CD8-positive, alpha-beta memory T cell (primary cell): ENCODE measurements at places on chromosomes 16 and 17.
A peak's percentile ranks its signal among the peaks of the same experiment; 100 is the strongest.

DNA sequence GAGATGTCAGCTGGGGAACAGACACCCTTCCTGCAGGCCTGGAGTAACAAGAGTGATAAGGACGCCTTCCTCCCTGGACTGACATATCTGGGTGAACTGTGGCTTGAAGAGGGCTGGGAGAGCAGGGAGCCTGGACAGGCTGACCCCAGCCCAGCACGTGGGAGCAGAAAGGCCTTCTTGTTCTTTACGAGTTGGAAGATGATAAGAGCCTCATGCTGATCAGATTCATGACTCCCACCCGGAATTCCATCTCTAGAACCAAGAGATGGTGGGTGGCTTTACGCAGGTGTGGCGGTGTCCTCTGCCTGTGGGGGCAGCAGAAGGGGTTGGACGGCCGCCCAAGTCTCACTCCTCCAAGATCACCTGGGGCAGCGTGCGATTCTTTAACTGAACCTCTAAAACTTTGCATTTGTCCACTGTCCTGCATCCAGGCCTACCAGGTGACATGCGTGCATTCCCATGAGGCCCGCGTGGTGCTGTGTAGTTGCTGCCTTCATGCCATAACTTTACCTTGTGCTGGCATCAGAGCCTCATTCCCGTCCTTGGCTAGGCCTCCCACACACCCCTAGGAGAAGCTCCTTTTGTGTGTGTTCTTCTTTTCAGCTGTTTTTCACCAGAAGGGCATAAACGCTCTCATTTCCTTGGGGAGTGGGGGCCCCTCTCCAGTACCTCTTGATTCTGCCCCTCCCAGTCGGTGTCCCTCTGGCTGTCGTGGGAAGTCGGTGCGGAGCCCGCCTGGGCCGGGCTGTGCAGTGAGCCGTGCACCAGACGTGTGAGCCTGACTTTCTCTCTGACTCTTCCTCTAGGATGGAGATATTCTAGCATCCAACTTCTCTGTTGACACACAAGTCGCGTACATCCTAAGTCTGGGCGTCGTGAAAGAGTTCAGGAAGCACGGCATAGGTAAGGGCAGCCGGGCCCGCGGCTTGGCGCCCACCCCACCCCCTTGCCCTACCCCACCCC is 13.3 kb downstream of the C16orf90 start:
- DNase-seq = no peak

GRCh38 chr17:3318336-3318735 is 20.2 kb upstream of the OR3A1 start:
- no peak for DNase-seq

DNA sequence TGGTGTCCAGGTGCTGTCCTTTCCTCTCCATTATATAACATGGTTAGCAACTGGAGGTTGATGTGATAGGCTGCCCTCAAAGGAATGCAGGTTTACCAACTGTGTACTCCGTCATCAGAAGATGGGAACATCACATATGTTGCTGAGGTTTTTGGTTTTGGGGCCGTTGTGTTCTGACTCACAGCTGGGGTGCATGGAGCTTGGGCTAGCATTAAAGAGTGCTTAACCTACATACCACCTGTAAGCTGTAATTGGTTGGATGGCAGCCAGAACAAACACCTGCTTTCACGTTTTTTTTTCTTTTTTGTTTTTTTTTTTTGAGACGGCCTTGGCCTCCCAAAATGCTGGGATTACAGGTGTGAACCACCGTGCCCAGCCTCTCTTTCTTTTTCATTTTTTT is 20.9 kb downstream of the TMEM11 start:
- no peak for DNase-seq

- DNase-seq = no peak
Observed at GRCh38 chr17:16486373-16487250, 5.4 kb downstream of the LRRC75A start.

DNA sequence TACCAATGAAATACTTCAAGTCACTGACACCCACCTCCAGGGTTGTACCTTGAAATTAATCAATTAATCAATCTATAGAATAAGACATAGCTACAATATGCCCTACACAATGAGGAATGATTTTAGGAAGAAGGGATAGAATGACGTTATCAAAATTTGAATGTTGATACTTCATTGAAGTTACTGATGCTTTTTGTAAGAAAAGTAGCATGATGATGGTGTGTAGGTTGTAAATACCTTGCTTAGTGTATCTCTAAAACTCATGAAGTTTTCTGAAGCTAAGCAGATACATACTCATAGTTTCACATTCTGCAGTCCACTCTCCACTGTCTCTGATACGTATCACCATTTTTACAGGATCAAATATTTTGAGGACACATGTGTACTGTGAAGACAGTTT is 670.4 kb upstream of the GOT2 start:
- no peak for DNase-seq

- DNase-seq = no peak
Observed at GRCh38 chr17:14321980-14322776, 21.3 kb downstream of the HS3ST3B1 start.

DNA sequence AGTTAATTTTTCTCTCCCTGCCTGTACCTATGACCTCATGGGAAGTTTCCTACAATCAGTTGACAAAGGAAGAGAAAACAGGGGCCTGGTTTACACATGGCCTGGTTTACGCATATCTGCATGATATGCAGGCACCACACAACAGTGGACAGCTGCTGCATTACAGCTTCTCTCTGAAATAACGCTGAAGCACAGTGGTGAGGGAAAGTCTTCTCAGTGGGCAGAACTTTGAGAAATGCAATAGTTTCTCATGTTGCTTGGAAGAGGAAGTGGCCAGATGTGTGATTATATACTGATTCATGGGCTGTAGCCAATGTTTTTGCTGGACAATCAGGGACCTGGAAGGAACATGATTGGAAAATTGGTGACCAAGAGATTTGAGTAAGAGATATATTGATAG is 324.1 kb upstream of the GOT2 start:
- no peak for DNase-seq

DNA sequence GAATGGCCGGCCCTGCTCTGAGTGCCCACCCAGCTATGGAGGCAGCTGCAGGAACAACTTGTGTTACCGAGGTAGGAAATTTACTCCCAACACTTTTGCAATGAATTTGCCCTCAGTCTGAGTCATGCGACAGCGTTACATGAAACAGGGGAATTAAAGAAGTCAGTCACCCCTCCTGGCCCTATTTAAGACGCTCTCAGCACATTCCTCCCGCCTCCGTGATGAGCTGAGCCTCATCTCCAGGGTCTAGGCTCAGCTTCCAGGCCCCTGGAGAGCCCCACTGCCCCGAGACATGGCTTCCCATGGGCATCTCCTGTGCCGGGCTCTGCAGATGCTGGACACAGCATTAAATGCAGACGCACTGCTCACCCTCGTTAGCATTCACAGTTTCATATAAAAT is 35.0 kb downstream of the CRISPLD2 start:
- no peak for DNase-seq

DNA sequence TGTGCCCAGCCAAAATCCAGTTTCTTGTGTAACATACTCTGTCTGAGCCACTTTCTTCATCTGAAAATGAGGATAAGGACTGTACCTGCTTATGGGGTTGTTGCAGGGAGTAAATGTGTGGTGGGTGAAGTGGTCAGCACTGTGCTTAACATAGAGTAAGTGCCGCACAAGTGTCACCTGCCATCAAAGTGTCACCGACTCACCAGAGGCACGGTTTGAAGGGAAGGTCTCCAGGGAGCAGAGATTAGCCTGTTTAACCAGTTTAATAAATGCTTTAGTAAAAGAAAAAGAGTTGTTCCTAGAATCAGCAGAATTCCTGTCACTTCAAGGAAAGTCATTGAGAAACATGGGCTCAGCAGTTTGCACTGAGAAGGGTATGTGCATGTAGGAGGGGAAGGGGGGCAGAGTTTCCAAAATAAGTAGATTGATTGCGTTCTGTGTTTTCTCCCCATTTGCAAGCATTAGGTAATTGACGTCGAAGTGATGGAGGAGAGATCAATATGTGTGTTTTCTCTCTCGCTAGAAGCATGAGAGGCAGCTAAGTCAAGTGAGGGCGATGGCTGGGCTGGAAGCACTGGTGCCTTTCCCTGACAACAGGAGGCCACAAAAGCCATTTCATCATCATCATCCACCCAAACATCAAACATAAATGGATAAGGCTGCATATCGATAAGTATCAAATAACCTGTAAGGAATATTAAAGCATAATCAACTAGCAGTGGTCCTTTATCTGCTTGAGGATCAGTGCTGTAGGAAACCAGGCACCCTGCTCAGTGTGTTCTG is 19.1 kb downstream of the FAM20A start:
- DNase-seq = no peak

GRCh38 chr16:280991-281659 is 734 bp downstream of the ARHGDIG start:
- no peak for DNase-seq

GRCh38 chr17:80817861-80818260 is 173.8 kb upstream of the CHMP6 start:
- DNase-seq = no peak

DNA sequence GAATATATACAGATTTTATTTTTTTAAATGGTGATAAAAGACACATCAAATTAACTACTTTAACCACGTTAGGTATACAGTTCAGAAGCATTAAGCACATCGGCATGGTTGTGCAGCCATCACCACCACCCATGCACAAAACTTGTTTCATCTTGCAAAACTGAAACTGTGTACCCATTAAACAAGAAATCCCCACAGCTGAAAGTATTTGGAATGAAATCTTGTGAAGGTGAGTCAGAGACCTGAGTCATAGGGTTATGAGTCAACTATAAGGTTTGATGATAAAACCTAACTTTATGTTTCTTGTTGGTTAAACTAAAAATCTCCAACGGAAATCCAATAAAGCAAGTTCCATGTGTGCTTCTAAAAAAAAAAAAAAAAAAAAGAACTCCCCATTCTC is 561.6 kb upstream of the PSMD7 start:
- no peak for DNase-seq

DNA sequence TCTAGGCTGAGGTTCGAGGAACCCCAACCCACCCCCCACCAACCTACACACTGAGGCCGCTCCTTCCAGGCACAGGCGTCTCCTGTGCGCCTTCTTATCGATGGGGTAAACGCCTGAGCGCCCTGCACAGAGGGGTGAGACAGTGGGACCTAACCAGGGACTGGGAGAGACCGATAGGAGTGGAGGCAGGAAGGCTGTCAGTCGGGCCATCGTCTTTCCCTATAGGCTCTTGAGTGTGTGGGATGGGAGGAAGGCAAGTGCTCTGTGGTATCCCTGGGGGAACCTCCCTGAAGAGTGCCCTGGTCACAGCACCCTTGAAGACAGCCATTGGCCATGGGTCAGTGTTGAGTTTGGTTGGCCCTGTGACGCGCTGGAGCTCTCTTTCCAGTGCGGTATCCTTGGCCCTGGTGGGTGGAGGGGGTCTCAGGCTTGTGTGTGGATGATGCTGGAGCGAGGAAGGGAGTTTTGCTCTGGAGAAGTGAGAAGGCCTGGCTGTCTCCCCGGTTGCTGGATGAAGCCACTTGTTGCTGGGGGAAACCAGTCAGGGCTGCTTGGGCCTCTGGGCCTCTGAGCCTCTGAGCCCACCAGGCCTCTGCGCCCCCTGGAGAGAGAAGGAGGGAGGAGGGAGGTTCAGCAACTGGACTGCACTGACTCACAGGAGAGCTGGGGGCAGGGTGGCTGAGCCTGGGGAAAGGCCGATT is 1.7 kb downstream of the GPRC5C start:
- DNase-seq = no peak

DNA sequence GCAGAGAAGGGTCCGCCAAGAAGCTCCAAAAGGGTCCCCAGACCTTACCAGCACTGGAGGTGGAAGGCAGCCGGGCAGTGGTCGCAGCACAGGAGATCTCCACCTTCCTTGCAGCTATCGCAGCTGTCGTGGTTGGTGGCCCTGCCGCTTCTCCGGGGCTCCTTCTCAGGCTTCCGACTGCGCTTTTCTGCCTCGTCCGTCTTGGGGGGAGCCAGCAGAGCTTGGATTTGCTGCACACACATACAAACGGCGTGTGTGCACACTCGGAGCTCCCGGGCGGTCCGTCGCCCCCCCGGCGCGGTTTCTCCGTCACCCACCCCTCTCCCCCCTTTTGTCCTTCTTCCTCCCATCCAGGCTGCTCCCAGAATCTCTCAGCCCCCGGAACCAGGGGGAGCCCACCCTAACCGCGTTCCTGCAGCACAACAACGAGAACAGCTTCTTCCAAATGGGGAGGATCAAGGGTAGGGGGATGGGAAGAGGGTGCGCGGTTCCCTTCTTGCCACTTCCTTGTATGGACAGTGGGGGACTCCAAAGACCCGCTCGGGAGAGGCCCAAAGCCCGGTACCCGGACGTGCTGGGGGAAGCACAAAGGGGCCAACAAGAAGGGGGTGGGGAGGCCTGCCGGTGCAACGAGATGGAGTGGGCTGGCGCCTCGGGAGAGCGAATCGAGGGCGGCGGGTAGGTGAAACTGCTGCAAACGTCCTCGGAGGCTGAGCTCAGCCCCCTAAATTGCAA is 1.1 kb downstream of the PHF12 start:
- peak; percentile 50 for DNase-seq

DNA sequence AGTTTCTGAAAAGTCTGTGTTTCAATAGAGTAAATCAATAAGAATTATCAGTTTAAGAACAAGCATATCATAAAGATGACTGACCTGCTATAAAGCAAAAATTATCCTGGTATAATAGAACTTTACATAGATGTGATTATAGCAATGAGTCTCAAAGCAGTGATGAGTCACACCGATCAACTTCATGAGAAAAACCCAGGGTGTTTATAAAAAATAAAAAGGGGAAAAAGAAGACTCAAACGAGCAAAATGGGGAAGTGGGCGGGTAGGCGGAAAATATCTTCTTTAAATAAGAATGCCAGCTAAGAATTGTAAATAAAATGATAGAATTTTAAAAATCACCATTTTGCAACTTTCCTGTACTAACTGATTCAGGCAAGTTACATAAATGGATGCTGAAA is 46.8 kb downstream of the BRIP1 start:
- no peak for DNase-seq

DNA sequence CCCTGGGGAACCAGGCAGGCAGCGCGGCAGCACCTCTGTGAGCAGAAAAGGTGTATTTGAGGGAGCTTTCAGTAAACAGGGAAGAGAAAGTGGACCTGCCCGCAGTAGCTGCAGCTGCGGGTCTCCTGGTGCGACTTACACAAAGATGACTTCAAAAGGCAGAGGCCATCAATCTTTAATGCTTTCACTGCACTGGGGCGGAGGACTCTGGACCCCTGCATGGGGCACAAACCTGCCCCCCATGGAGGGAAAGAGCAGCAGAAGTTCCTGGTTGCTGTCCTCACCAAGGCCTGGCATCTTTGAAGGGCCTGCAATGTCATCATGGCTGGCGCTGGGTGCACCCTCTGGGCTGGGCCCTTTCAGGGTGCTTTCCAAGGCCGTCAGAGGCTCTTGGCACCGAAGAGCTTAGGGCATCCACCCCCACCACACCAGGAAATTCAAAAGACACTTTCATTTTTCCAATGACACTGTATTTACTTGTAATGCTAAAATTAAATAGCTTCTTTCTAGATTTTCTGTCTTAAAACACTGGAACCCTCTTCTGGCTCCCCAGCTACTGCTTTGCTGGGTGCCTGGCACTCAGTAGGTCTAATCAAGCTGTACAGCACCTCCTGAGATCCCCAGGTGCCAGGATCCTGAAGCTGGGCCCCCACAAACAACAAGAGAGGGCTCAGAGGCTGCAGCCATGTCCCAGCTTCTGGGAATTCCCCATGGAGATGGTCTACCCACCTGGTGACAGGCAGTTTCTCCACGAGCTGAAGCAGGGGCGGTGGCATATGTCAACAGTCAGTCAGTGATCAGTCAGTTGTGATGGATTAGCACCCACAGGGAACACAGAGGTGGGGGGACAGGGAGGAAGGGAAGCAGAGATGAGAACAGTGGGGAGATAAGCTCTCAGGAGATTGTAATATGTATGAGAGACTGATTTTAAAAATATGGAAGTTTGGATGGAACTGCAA is 2.1 kb upstream of the CACNG1 start:
- DNase-seq = no peak

- no peak for DNase-seq
Observed at GRCh38 chr16:66326991-66327513, 39.4 kb upstream of the CDH5 start.

GRCh38 chr16:88784856-88785105 is 239 bp downstream of the PIEZO1 start:
- DNase-seq = no peak
